ENCODE measurements at places on chromosomes 5 and 9.

- H3K4me1 ChIP-seq, result no peaks in the 10 kb centered on the region
- H3K4me3 ChIP-seq, result no peak overlapping the region
- no peak overlapping the region for H3K27ac ChIP-seq
Measured at GRCh38 chr5:172624083-172624995, 16.7 kb upstream of the NEURL1B start.

DNA sequence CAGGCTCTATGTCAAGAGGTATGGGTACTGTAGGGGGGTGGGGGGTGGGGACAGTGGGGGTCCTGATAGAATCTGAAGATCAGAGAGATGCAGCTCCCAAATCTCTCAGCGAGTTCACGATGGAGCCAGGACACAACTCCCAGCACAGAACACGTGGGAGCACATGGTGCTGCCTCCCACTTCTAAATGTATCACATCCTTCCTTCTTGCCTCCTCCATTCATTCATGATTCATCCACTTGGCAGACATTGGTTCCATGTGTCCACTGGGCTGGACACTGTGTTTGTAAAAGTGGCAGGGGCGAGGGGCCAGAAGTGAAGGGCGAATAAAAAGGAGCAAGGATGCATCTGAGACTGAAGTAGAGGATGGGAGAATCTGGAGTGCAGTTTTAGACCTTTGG is 33.9 kb downstream of the SH3TC2 start:
- H3K4me1 ChIP-seq, result no peaks in the 10 kb centered on the region
- no peak for DNase-seq
- H3K27me3 ChIP-seq, result no peaks in the 10 kb centered on the region
- no peak overlapping the region for H3K27ac ChIP-seq
- H3K4me3 ChIP-seq, result no peak overlapping the region

- no peaks in the 10 kb centered on the region for H3K36me3 ChIP-seq
- no peak for DNase-seq
- no peak overlapping the region for H3K27ac ChIP-seq
- H3K4me1 ChIP-seq, result no peaks in the 10 kb centered on the region
- H3K4me3 ChIP-seq, result no peak overlapping the region
- no peaks in the 10 kb centered on the region for H3K27me3 ChIP-seq
Measured at GRCh38 chr9:110241260-110241857, 14.9 kb downstream of the TXN start.

DNA sequence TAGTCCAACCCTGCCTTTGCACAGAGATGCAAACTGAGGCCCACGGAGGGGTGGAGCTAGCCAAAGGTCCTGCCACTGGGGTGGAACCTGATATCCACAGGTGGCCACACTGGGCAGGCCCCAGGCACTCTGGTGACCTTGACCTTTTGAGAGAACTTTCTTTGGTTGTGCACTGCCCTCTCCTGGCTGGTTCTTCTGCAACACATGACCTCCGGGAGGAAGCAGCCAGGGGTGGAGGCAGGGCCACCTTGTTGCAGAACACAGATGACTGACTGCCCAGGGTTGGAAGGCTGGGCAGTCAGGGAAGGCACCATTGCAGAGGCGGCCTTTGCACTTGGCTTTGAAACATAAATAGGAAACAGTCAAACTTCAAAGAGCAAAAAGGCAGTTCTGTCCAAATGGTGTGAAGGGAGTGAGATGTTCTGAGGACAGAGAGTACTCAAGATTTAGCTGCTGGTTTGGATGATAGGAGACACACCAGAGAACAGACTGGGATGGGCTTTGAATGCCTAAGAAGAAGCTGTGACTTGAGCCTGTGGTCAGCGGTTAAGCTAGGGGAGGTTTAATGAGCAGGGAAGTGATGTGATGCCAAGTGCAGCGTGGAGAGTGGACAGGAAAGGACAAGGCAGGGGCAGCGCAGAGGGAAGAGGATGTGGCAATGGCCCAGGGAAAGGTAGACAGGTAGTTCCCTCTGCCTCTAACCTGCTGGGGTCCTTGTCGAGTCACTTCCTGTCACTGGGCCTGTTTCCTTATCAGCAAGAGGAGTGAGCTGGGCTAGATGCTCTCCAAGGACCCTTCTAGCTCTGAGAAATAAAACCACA is 6.8 kb upstream of the TCOF1 start:
- peaks cover 9% of the 10 kb centered on the region for H3K4me1 ChIP-seq
- no peaks in the 10 kb centered on the region for H3K36me3 ChIP-seq
- DNase-seq, result no peak

DNA sequence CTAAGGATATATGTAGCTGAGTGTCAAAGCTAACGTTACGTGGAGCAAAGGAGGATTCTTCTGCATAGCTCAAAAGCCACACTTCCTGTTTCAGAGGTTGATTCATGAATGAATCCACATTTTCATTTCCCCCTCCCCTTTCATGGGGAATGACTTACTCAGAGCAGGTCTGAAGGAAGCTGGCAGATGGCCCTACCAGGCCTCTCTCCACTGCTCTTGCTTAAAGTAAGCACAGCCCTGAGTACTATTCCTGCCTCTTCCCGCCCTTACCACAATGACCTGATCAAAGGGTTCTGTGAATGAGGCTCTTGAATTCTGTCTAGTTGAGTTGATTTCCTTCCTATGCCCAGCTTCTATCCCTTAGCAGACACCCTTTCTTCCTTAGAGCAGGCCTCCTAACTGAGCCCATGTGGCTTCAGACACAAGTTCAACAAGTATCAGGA is 6.3 kb downstream of the IGIP start:
- H3K27me3 ChIP-seq, result no peaks in the 10 kb centered on the region
- peaks cover 3% of the 10 kb centered on the region for H3K4me1 ChIP-seq
- no peaks in the 10 kb centered on the region for H3K36me3 ChIP-seq
- H3K4me3 ChIP-seq, result no peak overlapping the region

DNA sequence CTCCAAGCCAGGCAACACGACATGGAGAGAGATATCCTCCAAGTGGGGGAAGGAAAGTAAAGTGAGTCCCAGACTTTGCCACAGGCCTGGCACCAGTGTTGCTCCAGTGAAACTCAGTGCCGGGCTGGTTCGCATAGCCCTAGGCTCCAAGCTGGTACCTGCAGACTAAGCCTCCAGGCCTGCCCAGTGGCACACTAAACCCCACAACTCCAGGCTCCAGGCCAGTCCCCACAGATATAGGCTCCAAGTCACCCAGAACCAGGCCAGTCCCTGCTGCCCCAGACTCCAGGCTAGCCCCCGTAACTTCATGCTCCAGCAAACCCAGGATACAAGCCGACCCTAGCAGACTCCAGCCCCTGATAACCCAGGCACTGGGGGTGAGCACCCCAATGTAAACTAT is 23.0 kb upstream of the AP3B1 start:
- no peaks in the 10 kb centered on the region for H3K36me3 ChIP-seq
- DNase-seq, result no peak
- H3K27me3 ChIP-seq, result no peaks in the 10 kb centered on the region
- no peaks in the 10 kb centered on the region for H3K4me1 ChIP-seq
- no peak overlapping the region for H3K27ac ChIP-seq

- H3K36me3 ChIP-seq, result no peaks in the 10 kb centered on the region
- no peaks in the 10 kb centered on the region for H3K4me1 ChIP-seq
- no peak overlapping the region for H3K4me3 ChIP-seq
- no peaks in the 10 kb centered on the region for H3K27me3 ChIP-seq
Measured at GRCh38 chr5:56289602-56289987, 56.5 kb upstream of the ANKRD55 start.

GRCh38 chr9:129644365-129644764 is 2.4 kb upstream of the ASB6 start:
- peak overlapping the region; percentile 78 for H3K27ac ChIP-seq
- no peak overlapping the region for H3K4me3 ChIP-seq
- H3K27me3 ChIP-seq, result no peaks in the 10 kb centered on the region
- no peak for DNase-seq
- peaks cover 70% of the 10 kb centered on the region for H3K4me1 ChIP-seq

GRCh38 chr9:72863456-72864094 is 89.3 kb downstream of the ALDH1A1 start:
- no peaks in the 10 kb centered on the region for H3K27me3 ChIP-seq
- no peak for DNase-seq
- H3K36me3 ChIP-seq, result no peaks in the 10 kb centered on the region

- H3K4me3 ChIP-seq, result no peak overlapping the region
- H3K27ac ChIP-seq, result peak overlapping the region; percentile 9
- no peaks in the 10 kb centered on the region for H3K27me3 ChIP-seq
- no peaks in the 10 kb centered on the region for H3K36me3 ChIP-seq
- no peaks in the 10 kb centered on the region for H3K4me1 ChIP-seq
Measured at GRCh38 chr9:5493679-5494511, 16.4 kb upstream of the PDCD1LG2 start.

DNA sequence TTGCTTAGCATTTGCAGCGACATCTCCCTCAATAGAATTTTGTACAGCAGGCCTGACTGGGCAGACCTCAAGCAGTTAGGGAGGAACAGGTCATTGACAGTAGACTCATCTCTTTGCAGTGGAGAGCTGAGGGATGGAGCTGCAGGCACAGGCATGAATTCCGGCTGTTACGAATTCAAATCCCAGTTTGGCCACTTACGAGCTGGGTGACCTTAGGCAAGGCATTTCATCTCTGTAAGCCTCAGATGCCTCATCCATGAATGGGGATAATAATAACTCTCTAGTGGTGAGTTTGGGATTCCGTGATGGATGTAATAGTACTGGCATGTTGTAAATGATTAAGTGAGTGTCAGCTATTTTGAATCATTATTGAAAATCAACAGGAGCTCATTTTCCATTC is 195.3 kb downstream of the SEMA6A start:
- no peak for DNase-seq
- H3K27me3 ChIP-seq, result no peaks in the 10 kb centered on the region
- no peak overlapping the region for H3K4me3 ChIP-seq
- peaks cover 6% of the 10 kb centered on the region for H3K36me3 ChIP-seq
- no peak overlapping the region for H3K27ac ChIP-seq

DNA sequence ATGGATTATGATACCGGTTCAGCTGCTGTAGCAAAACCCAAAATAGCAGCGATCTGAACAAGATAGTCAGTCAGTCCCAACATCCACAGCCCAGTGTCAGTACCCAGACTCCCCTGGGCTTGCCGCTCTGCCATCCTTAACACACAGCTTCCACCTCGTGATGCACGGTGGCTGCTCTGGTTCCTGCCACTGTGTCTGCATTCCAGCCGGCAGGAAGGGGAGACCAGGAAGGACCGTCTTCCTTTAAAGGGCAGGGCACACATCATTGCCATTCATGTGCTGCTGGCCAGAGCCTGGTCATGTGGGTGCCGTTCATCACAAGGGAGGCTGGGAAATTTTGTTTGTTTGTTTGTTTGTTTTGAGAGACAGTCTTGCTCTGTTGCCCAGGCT is 131.0 kb upstream of the IER5L start:
- no peak overlapping the region for H3K4me3 ChIP-seq
- H3K36me3 ChIP-seq, result no peaks in the 10 kb centered on the region
- H3K4me1 ChIP-seq, result peaks cover under 1% of the 10 kb centered on the region
- no peak overlapping the region for H3K27ac ChIP-seq
- no peaks in the 10 kb centered on the region for H3K27me3 ChIP-seq

- no peaks in the 10 kb centered on the region for H3K27me3 ChIP-seq
- no peaks in the 10 kb centered on the region for H3K36me3 ChIP-seq
- no peak overlapping the region for H3K4me3 ChIP-seq
- no peak for DNase-seq
- peak overlapping the region; percentile 76 for H3K27ac ChIP-seq
- H3K4me1 ChIP-seq, result peaks cover 26% of the 10 kb centered on the region
Measured at GRCh38 chr9:91101611-91102168, 260.0 kb downstream of the AUH start.

- no peaks in the 10 kb centered on the region for H3K27me3 ChIP-seq
- peaks cover 9% of the 10 kb centered on the region for H3K4me1 ChIP-seq
- peak overlapping the region; percentile 35 for H3K27ac ChIP-seq
- no peak overlapping the region for H3K4me3 ChIP-seq
- no peaks in the 10 kb centered on the region for H3K36me3 ChIP-seq
Measured at GRCh38 chr9:99352826-99353225, 130.7 kb downstream of the SEC61B start.

GRCh38 chr9:7316166-7316795 is 483.3 kb downstream of the DMAC1 start:
- no peak for DNase-seq
- H3K27ac ChIP-seq, result no peak overlapping the region
- no peaks in the 10 kb centered on the region for H3K36me3 ChIP-seq
- no peak overlapping the region for H3K4me3 ChIP-seq
- H3K27me3 ChIP-seq, result no peaks in the 10 kb centered on the region
- H3K4me1 ChIP-seq, result no peaks in the 10 kb centered on the region

GRCh38 chr5:66232706-66233445 is 88.8 kb downstream of the SREK1 start:
- H3K27ac ChIP-seq, result peak overlapping the region; percentile 80
- no peaks in the 10 kb centered on the region for H3K36me3 ChIP-seq

DNA sequence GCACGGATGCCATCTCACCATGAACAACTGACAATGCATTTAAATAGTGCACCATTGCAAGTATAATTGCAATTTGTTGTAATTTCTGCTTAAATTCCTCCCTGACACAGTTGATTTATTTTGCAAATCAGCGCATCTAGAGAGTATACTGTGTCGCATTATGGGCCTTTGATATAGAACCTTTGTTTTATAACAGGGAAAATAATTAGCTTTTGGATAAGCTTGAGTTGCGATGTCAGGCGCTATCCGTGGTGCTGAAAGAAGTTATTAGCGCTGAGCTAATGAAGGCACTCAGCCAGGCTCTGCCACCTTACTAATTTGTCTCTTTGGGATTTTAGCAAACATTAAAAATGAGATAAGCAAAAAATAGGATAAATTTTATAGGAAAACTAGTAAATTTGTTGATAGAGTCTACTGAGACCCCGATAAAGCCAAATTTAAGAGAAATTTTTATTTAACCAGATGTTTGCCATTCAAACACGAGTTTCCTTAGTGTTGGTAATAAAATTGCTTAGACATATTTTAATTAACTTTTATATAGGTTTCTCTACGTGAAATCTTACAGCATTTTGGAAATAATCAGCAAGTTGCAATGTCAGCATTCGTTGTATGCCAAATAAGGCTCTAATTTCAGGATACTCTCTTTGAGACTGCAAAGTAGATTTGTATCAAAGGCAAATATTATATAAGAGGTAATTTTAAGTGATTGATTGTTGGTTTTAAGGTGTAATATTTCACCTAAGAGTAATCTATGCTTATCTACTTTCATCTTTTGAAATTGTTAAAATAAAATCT is 355.5 kb downstream of the TLR4 start:
- H3K36me3 ChIP-seq, result no peaks in the 10 kb centered on the region
- no peak overlapping the region for H3K4me3 ChIP-seq
- H3K27ac ChIP-seq, result no peak overlapping the region
- no peaks in the 10 kb centered on the region for H3K27me3 ChIP-seq
- H3K4me1 ChIP-seq, result no peaks in the 10 kb centered on the region

DNA sequence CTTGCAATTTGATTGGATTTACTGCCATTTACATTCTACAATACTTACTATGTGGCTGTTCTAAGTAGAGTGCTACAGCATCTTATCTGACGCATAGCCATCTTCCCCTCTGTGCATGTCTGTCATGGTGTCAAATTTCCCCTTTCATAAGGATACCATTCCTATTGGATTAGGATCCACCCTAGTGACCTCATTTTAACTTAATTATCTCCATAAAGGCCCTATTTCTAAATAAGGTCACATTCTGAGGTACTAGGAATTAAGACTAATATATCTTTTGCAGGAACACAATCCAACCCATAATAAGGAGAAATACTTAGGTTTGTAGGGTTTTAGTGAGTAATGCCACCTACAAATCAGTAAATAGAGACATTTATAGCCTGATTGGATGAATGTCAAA is 268.0 kb downstream of the ADAMTSL1 start:
- H3K27me3 ChIP-seq, result no peaks in the 10 kb centered on the region
- no peak overlapping the region for H3K27ac ChIP-seq
- no peaks in the 10 kb centered on the region for H3K36me3 ChIP-seq
- no peak for DNase-seq
- H3K4me1 ChIP-seq, result no peaks in the 10 kb centered on the region

- no peak overlapping the region for H3K27ac ChIP-seq
- H3K27me3 ChIP-seq, result no peaks in the 10 kb centered on the region
- peaks cover 23% of the 10 kb centered on the region for H3K4me1 ChIP-seq
- H3K4me3 ChIP-seq, result no peak overlapping the region
- no peak for DNase-seq
Measured at GRCh38 chr5:90944116-90944515, 385.5 kb downstream of the ADGRV1 start.

- H3K27me3 ChIP-seq, result no peaks in the 10 kb centered on the region
- no peaks in the 10 kb centered on the region for H3K36me3 ChIP-seq
- H3K4me1 ChIP-seq, result peaks cover 24% of the 10 kb centered on the region
Measured at GRCh38 chr9:108550106-108550505, 305.7 kb downstream of the ACTL7B start.

Data from esophagus squamous epithelium (tissue), 5 donors.